ENCODE measurements at places on chromosomes 16 and 17.

GRCh38 chr16:55543472-55543871 is 23.0 kb upstream of the CAPNS2 start:
- DNase-seq: no peak

GRCh38 chr17:34318474-34318873 is 761 bp upstream of the CCL8 start:
- DNase-seq: no peak

- no peak for DNase-seq
Measured at GRCh38 chr16:5031601-5032000, 2.1 kb downstream of the NAGPA start.

- DNase-seq: no peak
Measured at GRCh38 chr16:77657016-77657415, 65.3 kb upstream of the NUDT7 start.

GRCh38 chr16:70520612-70521297 is 2.6 kb downstream of the COG4 start:
- DNase-seq: no peak

DNA sequence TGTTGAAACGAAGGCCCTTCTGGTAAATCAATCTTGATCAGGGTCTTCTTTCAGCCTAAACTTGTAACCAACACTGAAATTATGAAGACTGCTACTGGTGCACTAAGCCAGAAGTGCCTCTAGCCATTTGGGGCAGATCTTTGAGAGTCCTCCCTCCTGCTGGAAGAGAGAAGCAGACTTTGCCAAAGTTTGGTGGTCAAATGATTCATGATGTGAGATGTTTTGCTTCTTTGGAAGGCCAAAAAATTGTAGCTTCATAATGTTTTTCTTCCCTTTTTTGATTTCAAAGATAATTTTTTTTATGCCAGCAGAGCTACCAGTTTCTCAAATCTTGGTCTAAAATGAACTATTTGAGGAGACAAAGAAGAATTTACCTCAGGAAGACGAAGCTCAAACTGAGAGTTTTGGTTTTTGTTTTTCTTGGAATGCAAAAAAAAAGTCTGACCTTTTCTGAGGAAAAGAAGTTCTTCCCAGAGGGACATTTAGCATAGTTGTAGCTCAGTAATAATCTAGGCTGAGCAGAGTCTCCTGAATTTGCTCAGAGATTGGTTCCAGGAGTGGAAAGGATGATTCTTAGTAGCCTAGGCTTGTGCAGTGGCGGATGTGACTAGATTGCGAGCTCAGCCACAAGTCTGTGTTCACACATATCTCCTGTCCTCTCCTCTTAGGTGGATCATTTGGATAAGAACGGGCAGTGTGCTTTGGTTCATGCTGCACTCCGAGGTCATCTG is 50.9 kb downstream of the CYB561 start:
- DNase-seq: no peak
